ENCODE measurements at places on chromosomes 3 and 15. TPM values are rescaled to one million over a fixed set of nuclear protein-coding genes. Genes with fewer than 3 reads are reported as not detected.

DNA sequence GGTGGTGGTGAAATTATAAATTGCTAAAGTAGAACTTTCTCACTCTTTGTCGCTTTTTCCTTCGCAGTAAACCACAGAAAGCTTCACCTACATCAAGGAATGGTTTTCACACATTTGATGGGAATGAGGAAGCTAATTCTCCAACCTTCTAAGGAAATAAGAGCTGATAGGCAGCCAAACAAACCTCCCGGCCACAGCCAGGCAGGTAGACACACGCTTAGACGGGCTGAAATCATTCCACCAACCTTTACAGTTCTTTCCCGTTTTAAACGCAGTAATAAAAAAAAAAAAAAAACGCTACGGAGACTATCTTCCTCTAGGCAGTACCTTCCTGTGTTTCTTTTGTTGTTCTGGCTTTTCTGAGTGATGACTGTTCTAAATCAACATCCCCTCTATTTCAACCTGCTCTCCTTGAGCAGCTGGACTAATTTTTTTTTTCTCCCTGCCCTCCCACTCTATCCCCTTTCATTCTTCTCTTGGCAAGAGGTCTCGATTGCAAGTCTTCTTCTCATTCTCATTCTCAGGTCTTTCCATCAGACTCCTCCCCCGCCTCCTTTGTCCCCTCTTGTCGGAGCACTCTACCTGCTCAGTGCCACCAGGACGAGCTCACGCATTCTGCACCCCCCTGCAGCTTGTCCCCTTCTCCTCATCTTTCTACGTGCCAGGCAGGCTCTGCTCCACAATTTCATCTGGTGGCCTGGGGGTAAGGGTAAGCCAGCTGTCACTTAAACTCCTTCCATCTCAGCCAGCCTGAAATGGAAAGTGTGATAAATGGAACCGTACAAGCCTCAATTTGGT is 391.1 kb upstream of the MDFIC2 start:
- DNase-seq: no peak

DNA sequence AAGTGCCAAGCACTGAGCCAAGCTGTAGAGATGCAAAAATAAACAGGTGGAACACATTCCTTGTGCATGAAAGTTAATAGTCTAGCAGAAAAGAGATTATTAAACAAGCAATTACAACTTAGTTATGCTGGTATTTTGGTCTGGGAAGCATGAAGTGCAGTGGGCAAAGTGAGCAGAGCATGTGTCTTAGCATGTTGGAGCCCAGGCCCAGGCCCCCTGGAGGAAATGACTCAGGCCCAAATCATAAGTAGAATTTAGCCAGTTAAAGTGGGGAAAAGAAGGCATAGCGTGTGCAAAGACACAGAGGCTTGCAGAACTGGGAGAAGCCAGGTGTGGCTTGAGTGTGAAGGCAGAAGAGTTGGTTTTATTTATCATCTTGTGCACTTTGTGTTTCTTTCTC is 163.8 kb upstream of the ATP11B start:
- no peak for DNase-seq

DNA sequence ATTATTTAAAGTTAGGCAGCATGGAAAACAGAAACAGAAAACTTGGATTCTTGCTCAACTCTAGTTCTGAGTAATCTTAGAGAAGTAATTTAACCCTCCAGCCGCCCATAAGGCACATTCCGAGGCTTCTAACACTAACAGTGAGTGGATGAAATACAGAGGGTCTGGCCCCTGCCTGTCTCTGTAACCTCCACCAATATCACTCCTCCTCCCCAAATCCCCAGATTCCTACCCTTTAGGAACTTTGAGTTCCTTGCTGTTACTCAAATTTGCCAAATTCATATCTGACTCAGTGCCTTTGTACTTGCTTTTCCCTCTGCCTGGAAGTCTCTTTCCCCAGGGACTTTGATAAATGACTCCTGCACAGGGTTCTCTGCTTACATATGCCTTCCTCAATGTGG is 112.5 kb upstream of the TGFBR2 start:
- no peak for DNase-seq

DNA sequence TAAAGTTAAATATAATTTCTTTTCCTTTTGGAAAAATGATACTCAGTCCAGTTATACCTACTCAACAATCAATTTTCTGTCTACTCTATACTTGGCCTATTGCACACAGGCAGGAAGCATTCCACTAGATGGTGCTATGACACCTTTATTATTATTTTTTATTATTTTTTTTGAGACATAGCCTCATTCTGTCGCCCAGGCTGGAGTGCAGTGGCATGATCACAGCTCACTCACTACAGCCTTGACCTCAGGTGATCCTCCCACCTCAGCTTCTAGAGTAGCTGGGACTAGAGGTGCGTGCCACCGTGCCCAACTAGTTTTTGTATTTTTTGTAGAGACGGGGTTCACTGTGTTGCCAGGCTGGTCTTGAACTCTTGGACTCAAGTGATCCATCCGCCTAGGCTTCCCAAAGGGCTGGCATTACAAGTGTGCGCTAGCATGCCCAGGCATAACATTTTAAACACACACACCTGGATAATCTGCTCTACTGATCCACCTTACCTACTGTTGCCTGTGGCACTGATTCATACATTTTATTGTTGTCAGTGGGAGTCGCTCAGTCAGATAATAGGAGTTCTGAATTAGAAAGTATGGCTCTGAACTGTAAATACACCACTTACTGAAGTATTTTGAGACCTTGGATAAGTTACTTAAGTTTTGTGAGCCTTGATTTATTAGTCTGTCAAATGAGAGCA is 56.2 kb downstream of the EIF3J start:
- DNase-seq: no peak

DNA sequence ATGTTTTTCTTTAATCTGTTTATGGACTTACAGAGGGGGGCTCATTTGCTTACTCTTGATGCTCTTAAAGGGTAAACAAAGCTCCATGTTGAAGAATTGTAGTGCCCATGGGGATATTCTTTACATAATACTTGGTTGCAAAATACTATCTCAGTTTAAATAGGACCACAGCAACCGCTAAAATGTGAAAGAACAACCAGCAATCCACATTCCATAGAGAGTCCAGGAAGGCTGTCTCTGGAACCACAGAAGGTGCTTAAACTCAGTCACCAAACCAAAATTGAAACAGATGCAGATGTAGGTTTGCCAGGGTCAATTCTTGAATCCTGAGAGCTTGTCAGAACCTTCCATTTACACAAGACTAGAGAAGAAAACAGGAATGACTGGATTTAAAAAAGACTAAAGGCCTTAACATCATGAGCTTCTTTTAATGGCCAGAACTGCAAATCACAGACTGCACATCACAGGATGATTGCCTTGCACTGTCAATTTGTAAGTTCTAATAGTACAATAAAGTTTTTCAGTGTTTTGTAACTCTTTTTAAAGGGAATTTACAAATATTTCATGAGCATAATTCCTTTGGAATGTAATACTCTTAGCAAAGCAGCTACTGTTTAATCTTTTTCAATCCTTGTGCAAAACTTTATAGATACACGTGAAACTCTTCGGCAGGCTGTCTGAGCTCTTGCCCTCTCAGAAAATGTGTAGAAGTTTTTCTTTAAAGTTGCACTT is 661.6 kb downstream of the SI start:
- DNase-seq: no peak

DNA sequence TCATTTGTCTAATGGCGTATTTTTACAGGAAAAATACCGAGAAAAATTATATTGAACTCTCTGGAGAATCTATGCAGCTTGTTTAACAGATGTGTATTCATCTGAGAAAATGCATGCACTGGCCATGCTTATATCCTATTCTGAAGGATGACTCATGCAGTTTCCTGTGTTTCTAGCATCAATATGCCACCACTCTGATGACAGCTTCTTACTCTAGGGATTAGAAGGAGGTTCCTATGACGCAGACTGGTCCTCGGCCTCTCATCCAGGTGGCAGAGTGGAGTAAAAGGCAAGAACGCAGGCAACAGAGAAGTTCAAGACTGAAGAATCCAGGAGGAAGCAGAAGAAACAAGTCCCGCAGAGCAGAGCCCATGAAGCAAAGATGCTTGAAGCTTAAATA is 910.0 kb upstream of the ROBO1 start:
- no peak for DNase-seq

DNA sequence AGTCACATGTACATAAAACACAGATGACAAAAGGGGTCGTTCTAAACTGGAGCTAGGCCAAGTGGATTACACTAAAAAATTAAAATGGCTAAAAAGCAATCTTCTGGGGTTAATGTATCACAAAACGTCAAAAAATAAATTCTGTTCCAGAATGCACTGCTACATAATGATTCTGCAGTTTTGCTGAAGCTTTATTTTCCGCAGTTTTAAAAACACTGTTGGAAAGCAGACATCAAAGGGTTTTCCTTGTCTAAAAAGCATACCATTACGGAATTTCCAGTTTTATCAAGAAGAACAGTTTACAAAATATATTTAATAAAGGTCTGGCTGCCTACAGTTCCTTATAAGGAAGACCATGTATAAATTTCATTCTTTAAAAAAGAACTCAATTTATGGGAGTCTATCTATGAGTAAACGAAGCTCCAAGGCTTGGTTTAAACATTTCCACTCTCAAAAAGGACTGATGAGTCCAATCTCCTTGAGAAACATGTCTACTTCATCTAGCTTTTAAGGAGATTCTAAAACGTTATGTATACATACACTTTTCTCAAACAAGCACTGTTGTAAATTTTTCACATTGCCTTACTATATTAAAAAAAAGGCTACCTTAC is 1.3 kb downstream of the DMXL2 start:
- DNase-seq: no peak

- no peak for DNase-seq
Measured at GRCh38 chr15:34841262-34841725, 45.9 kb upstream of the ACTC1 start.

GPR149 gene
- not detected for polyA plus RNA-seq

KCNMB2 gene
- 14.0 TPM for polyA plus RNA-seq

ATP10A gene
- polyA plus RNA-seq: 0.70 TPM

DRD3 gene
- polyA plus RNA-seq: not detected

MST1R gene
- polyA plus RNA-seq: 8.7 TPM

GALK2 gene
- polyA plus RNA-seq: 29.7 TPM

VPS8 gene
- 53.2 TPM for polyA plus RNA-seq

AEN gene
- polyA plus RNA-seq: 3.3 TPM

SKOR1 gene
- 0.57 TPM for polyA plus RNA-seq
